ENCODE measurements at places on chromosomes 3 and 15. TPM values are rescaled to one million over a fixed set of nuclear protein-coding genes. Genes with fewer than 3 reads are reported as not detected.

The NR1I2 gene
- 0.38 TPM for total RNA-seq

The CEP70 gene
- total RNA-seq: 64.3 TPM

The PLAAT1 gene
- total RNA-seq: 0.72 TPM

The GOLGA8S gene
- 0.60 TPM for total RNA-seq

The SPINT1 gene
- 114 TPM for total RNA-seq

The PLCH1 gene
- total RNA-seq: 9.6 TPM

The DENND4A gene
- 35.9 TPM for total RNA-seq

The PLD1 gene
- total RNA-seq: 24.3 TPM

The TRH gene
- not detected for total RNA-seq

The CNTN4 gene
- 13.4 TPM for total RNA-seq

The SERPINI2 gene
- not detected for total RNA-seq

The CYP11A1 gene
- 0.13 TPM for total RNA-seq

The LRRC31 gene
- 0.76 TPM for total RNA-seq

The NANOGP8 gene
- total RNA-seq: 1.3 TPM

The TMEM266 gene
- total RNA-seq: 0.72 TPM

The CHRNB4 gene
- total RNA-seq: 0.13 TPM

The ERC2 gene
- total RNA-seq: 3.8 TPM

The MAP6D1 gene
- 1.5 TPM for total RNA-seq

The BCL2A1 gene
- total RNA-seq: 2.4 TPM

The MFGE8 gene
- total RNA-seq: 184 TPM

The SCAANT1 gene
- not detected for total RNA-seq

The KLHL40 gene
- not detected for total RNA-seq

The MEX3B gene
- total RNA-seq: 0.91 TPM

The GPR62 gene
- 0.09 TPM for total RNA-seq

The ST3GAL6 gene
- total RNA-seq: 10.7 TPM

Data from kidney (tissue), 22 donors.